ENCODE measurements at places on chromosomes 6 and 20.

GRCh38 chr6:68427630-68428029 lies 207.5 kb upstream of the ADGRB3 start:
- no peaks in the 10 kb centered on the region for H3K36me3 ChIP-seq
- no peak overlapping the region for H3K27ac ChIP-seq
- no peak for DNase-seq
- H3K4me1 ChIP-seq, result no peaks in the 10 kb centered on the region

GRCh38 chr6:168101590-168102314 lies 22.7 kb upstream of the FRMD1 start:
- no peak for DNase-seq
- no peak overlapping the region for H3K4me3 ChIP-seq
- peaks cover 19% of the 10 kb centered on the region for H3K27me3 ChIP-seq

GRCh38 chr6:87979737-87980136 lies 67.9 kb upstream of the SPACA1 start:
- no peaks in the 10 kb centered on the region for H3K27me3 ChIP-seq
- no peaks in the 10 kb centered on the region for H3K36me3 ChIP-seq
- no peak overlapping the region for H3K4me3 ChIP-seq
- H3K4me1 ChIP-seq, result no peaks in the 10 kb centered on the region
- DNase-seq, result no peak
- H3K27ac ChIP-seq, result no peak overlapping the region

GRCh38 chr20:57223648-57224489 lies 42.6 kb downstream of the BMP7 start:
- peak; percentile 28 for DNase-seq
- H3K27ac ChIP-seq, result no peak overlapping the region
- no peaks in the 10 kb centered on the region for H3K27me3 ChIP-seq
- H3K4me3 ChIP-seq, result no peak overlapping the region
- no peaks in the 10 kb centered on the region for H3K36me3 ChIP-seq

- no peaks in the 10 kb centered on the region for H3K27me3 ChIP-seq
- H3K36me3 ChIP-seq, result no peaks in the 10 kb centered on the region
- H3K27ac ChIP-seq, result no peak overlapping the region
- no peak overlapping the region for H3K4me3 ChIP-seq
Observed at GRCh38 chr6:36563928-36564284, 16.6 kb upstream of the STK38 start.

DNA sequence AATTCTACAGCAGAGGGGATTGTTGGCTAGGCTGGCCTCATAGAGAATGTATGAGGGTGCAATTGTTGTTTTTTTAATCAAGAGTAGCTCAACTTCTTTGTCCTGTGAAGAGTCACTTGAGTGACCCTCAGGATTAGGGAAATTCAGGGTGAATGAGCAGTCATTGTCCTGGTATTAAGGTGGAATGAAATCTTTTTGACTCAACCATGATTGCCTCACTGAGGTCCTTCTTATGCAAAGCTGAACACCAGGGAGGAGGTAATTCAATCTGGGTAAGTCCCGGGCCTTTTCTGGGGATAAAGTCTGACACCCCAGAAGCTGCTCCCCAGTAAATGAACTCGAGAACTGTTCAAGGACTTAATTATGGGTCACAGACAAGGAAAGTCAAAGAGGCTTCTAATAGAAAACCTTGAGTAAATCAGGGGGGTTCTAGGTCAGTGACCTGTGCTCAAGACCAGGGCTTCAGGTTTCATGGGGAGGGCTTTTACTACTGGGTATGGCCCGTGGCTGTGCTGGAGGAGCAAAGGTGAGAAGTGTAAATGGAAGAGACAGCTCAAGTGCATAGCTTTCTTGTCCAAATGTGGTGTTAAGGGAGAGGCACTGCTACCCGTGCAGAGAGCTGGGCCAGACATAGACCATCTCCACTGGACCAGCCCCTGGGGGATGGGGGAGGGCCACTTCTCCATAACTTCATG lies 25.3 kb upstream of the ZBTB24 start:
- H3K27ac ChIP-seq, result no peak overlapping the region
- H3K4me3 ChIP-seq, result no peak overlapping the region
- H3K36me3 ChIP-seq, result no peaks in the 10 kb centered on the region
- no peaks in the 10 kb centered on the region for H3K27me3 ChIP-seq
- H3K4me1 ChIP-seq, result no peaks in the 10 kb centered on the region

- no peaks in the 10 kb centered on the region for H3K36me3 ChIP-seq
- no peaks in the 10 kb centered on the region for H3K4me1 ChIP-seq
- peak; percentile 12 for DNase-seq
- H3K27me3 ChIP-seq, result no peaks in the 10 kb centered on the region
- no peak overlapping the region for H3K27ac ChIP-seq
- no peak overlapping the region for H3K4me3 ChIP-seq
Observed at GRCh38 chr20:58715801-58716475, 23.3 kb downstream of the NPEPL1 start.

- no peak for DNase-seq
- no peak overlapping the region for H3K27ac ChIP-seq
- no peak overlapping the region for H3K4me3 ChIP-seq
- no peaks in the 10 kb centered on the region for H3K36me3 ChIP-seq
- H3K27me3 ChIP-seq, result no peaks in the 10 kb centered on the region
Observed at GRCh38 chr6:130617658-130618057, 209.5 kb upstream of the SMLR1 start.

- peak; percentile 84 for DNase-seq
- H3K4me1 ChIP-seq, result peaks cover 7% of the 10 kb centered on the region
- no peak overlapping the region for H3K4me3 ChIP-seq
- H3K27ac ChIP-seq, result peak overlapping the region; percentile 60
Observed at GRCh38 chr20:38125157-38126056, 39.7 kb downstream of the TGM2 start.

DNA sequence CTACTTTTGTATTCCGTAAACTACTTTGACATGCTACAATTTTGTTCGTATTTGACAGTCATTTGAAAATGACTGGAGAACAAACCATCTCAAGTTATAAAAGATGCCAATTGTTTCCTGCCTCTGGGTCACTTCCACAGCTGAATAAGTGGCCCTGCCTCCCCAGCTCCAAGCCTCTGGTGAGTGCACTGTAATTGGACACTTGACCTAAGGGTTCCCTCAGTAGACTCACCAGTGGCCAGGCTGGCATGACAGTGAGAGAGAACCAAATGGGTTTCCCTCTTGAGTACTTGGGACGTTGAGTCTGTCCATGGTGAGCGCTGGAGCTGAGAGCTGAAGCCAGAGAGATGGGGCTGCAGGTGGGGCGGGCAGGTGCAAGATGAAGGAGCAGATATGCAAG lies 57.1 kb downstream of the SLC35D3 start:
- H3K4me3 ChIP-seq, result no peak overlapping the region
- no peaks in the 10 kb centered on the region for H3K27me3 ChIP-seq

DNA sequence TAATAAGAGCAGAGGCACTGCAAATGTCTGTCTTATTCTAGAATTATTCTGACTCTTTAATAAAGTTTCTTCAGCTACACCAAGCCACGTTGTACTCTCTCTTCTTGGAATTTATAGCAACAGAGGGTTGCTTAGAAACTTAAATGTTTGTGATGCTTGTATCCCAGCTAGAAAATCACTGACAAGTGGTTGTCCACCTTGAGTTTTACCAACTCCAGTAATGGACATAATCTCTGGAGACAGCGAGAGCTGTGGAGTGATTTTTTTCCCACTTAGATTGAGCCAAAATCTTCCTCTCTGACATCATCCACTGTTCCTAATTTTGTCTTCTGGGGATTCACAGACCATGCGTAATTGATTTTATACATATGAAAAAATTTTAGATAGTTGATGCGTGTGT lies 8.0 kb downstream of the ECT2L start:
- H3K27ac ChIP-seq, result no peak overlapping the region
- no peaks in the 10 kb centered on the region for H3K4me1 ChIP-seq
- no peak overlapping the region for H3K4me3 ChIP-seq
- H3K27me3 ChIP-seq, result no peaks in the 10 kb centered on the region
- H3K36me3 ChIP-seq, result no peaks in the 10 kb centered on the region

DNA sequence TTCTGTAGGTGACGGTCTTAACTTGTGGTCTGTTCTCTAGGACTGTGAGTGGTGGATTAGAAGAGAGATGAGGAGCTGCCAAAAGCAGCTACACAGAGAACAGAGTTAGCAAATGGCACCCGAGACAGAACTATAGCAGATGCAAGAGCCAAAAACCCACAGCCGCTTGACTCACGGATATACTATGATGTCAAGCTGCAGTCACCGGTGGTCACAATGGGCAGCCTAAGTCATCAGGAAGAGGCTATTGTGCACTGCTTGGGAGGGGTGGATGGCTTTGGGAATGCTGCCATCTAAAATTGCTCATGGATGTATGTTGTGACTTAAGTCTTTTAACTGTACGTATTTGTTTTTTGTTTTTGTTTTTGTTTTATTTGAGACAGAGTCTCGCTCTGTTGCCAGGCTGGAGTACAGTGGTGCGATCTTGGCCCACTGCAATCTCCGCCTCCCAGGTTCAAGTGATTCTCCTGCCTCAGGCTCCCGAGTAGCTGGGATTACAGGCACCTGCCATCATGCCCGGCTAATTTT lies at the start of gene GTSF1L:
GTSF1L (minus strand) TSS at position 192 of the 528 bp plus-strand sequence. CDS start 308 bp downstream, outside the sequence.
- no peaks in the 10 kb centered on the region for H3K36me3 ChIP-seq
- no peak within 1 kb of the TSS for H3K27ac ChIP-seq
- no peak within 1 kb of the TSS for H3K4me3 ChIP-seq
- no peaks in the 10 kb centered on the region for H3K4me1 ChIP-seq

DNA sequence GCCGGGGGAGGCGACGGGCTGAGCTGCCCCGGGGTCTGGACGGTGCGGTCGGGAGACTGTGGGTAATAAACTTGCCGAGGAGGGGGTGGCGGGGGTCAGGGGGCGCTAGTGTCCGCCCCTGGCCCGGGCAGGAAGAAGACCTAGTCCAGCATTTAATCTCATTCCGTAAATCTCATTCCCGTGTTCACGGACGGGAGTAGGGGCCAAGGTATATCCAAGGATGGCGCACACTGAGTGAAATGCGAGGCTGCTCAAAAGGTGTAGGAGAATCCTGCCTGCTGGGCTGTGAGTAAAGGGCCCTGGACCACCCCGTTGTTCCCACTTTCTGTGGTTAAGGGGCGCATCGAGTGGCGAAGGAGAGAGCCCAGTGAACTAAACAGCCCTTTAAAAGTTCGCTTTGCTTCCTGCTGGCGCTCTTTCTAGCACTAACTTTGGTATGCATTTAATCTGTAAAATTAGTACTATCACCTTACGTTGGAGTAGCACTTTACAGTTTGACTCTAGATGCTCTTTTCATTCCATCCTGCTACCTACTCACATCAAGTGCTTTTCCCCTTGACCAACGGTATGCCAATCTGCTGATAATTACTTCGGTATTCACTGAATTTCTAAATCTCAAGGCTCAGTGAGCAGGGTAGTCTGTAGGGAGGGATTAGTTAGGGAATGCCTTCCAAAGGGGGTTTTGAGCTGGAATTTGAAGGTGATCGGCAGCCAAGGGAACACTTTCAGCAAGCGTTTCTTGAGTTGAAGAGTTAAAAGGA lies 730 bp downstream of the PARD6B start:
- H3K4me3 ChIP-seq, result peak overlapping the region; percentile 94
- H3K36me3 ChIP-seq, result no peaks in the 10 kb centered on the region
- no peaks in the 10 kb centered on the region for H3K27me3 ChIP-seq
- H3K4me1 ChIP-seq, result no peaks in the 10 kb centered on the region
- H3K27ac ChIP-seq, result peak overlapping the region; percentile 91
- DNase-seq, result no peak

GRCh38 chr6:170208182-170208601 lies 82.7 kb downstream of the DLL1 start:
- no peaks in the 10 kb centered on the region for H3K27me3 ChIP-seq
- no peak overlapping the region for H3K4me3 ChIP-seq

DNA sequence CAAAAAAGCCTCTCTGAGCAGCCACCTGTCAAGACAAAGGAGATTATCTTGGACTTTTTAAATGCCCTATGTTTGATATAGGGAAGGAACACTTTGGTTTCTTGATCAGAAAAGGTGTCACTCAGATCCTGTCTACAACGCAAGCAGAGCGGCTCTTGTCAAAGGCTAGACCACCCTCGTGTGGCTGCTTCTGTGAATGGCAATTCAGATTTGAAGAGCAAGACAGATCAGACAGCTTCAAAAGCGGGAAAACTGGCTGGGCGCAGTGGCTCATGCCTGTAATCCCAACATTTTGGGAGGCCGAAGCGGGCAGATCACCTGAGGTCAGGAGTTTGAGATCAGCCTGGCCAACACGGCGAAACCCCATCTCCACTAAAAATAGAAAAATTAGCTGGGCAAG lies 10.1 kb upstream of the NXT1 start:
- no peaks in the 10 kb centered on the region for H3K4me1 ChIP-seq
- no peaks in the 10 kb centered on the region for H3K36me3 ChIP-seq
- no peak for DNase-seq
- no peaks in the 10 kb centered on the region for H3K27me3 ChIP-seq
- H3K27ac ChIP-seq, result no peak overlapping the region

DNA sequence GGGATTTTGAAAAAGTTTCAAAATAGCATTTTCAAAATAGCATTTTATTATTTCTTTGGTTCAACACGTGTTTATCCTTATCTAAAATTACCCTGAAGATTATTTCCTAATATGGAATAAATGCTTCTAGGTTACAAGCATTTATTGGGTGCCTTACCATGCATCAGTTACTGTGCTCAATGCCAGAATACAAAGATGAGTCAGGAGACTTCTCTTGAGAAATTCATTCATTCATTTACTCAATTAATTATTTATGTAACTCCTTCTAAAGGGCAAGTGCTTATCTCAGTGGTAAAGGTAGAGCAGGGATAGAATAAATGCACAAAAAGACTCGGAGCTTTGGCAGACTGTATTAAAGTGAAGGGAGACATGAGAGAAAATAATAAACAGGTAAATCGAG lies 150.1 kb upstream of the PDE7B start:
- DNase-seq, result no peak
- H3K36me3 ChIP-seq, result no peaks in the 10 kb centered on the region
- no peak overlapping the region for H3K4me3 ChIP-seq
- H3K27ac ChIP-seq, result no peak overlapping the region
- H3K27me3 ChIP-seq, result no peaks in the 10 kb centered on the region
- H3K4me1 ChIP-seq, result no peaks in the 10 kb centered on the region

DNA sequence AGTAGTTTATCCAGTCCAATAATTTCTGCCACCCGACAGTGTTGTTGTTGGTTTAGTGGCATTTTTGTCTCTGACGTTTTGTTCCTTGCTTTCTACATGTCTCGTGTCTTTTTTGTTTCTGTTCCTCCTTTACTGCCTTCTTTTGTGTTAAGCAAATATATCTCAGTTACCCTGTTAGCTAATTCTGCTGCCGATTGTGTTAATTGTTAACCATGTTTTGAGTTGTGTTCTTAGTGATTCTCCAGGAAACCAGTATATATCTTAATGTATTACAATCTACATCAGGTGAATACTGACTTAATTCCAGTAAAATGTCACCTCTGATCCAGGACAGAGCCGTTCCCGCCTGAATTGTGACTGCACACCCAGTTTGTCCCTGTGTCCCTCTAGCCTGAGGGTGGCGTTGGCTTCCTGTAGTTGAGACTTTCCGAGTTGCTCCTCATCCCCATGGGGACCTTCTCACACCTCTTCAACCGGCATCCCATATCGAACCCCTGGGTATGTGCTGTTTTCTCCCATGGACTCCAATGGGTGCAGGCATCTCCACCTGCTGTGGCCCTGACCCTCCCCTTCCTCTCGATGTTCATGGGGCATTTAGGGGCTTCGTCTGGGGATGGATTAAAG lies 35.8 kb upstream of the BHLHE23 start:
- no peaks in the 10 kb centered on the region for H3K36me3 ChIP-seq
- H3K27ac ChIP-seq, result no peak overlapping the region
- H3K4me1 ChIP-seq, result no peaks in the 10 kb centered on the region

Data from colonic mucosa (tissue), 4 donors.